RPMI7951 (cell line): ENCODE measurements at places on chromosomes 7 and 10. TPM values are rescaled to one million over a fixed set of nuclear protein-coding genes. Genes with fewer than 3 reads are reported as not detected.

Gene CDHR3
- total RNA-seq = 1.3 and 1.4 TPM in 2 replicates

Gene RUFY2
- total RNA-seq = 13.7 and 18.5 TPM in 2 replicates

Gene GHRHR
- not detected in 2 replicates for total RNA-seq

Gene POLL
- 6.2 and 6.6 TPM in 2 replicates for total RNA-seq

Gene ASAH2
- total RNA-seq = 0.39 and 0.84 TPM in 2 replicates

Gene MINDY4
- 26.4 and 27.0 TPM in 2 replicates for total RNA-seq

Gene DGKB
- not detected in 2 replicates for total RNA-seq

GRCh38 chr10:11896549-11897200 lies 73.5 kb downstream of the PROSER2 start:
- DNase-seq = no peak

- DNase-seq = no peak
Measured at GRCh38 chr7:100641860-100642533, 645 bp upstream of the TFR2 start.

DNA sequence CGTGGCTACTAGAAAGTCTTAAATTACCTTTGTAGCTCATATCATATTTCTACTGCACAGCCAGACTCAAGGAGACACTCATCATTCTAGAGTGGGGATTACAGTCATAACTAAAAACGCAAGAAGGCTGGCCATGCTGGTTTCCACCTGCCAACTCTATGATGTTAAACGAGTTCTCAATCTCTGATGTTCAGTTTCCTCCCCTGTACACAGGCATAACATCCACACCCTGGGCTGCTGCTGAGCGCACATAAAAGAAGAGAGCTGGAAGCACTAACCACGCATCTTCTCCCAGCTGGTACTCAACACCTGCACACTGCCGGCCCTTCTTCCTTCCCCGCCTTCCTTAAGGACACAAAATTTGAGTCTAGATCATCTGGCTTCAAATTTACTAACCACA lies 60.5 kb downstream of the SORBS1 start:
- no peak for DNase-seq

GRCh38 chr7:120273476-120273975 lies 551 bp downstream of the KCND2 start:
- no peak for DNase-seq

DNA sequence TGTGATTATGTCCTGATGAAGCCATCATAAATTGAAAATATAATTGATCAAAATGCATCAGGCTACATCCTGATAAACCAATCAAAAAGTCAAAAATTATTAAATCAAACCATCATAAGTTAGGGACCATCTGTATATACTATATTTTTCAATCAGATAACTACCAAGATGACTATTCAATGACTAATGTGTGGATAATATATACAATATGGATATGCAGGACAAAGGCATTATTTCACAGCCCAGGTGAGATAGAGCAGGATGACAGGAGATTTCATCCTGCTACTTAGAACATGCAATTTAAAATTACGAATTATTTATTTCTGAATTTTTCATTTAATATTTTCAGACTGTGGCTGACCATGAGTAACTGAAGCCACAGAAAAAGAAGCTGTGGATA lies 137.3 kb upstream of the GNAI1 start:
- DNase-seq = no peak

- no peak for DNase-seq
Measured at GRCh38 chr10:52598936-52599335, 173.6 kb downstream of the MBL2 start.

- no peak for DNase-seq
Measured at GRCh38 chr7:13777242-13777641, 212.2 kb downstream of the ETV1 start.

GRCh38 chr7:50856806-50857205 lies 74.1 kb upstream of the GRB10 start:
- DNase-seq = no peak

- DNase-seq = peak; percentile 81
Measured at GRCh38 chr7:114789871-114790311, 132.0 kb upstream of the MDFIC start.
